ENCODE measurements at places on chromosomes 1 and 21.
A peak's percentile ranks its signal among the peaks of the same experiment; 100 is the strongest.

DNA sequence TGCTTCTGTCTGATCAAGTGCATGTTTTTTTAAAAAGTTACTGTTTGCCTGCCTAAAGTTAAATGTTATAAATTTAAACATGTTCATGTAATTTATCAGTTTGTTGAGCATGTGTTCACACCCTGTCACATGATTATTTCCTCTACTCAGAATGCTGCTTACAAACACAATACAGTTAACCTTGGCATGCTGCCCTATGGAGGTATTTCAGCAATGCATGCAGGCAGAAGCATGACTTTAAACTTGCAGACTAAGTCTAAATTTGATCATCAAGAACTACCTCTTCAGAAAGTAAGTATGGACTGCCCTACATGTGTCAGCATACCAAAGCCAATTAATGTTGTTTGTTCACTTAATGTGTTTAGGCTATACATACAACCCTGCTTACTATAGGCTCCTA lies 161.6 kb downstream of the LRRC40 start:
- peak; percentile 62 for DNase-seq

DNA sequence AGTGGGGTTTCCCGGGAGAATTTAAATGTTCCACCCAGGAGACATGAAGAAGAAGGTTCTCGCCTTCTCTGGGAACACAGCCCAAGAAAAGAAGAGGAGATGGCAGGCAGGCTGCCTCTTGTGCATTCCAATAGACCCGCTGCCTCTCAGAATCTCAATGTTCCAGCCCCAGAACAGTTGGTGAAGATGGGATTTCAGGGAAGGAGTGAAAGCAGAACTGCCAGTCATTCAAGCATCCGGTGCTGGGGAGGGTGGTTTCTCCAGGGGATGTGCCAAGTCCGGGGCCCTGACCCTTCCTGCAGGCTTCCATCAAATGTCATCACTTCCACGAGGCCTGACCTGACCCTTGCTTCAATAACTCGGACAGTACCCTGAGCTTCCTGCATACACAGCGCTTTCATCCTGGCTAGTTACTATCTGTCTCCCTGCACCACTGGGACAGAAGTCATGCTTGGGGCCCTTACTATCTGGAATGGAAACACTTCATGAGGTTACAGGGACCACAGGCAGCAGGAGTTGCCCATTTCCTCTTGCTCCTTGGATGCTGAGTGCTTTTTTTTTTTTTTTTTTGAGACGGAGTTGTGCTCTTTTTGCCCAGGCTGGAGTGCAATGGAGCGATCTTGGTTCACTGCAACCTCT lies 386.6 kb upstream of the POU3F1 start:
- DNase-seq: no peak

DNA sequence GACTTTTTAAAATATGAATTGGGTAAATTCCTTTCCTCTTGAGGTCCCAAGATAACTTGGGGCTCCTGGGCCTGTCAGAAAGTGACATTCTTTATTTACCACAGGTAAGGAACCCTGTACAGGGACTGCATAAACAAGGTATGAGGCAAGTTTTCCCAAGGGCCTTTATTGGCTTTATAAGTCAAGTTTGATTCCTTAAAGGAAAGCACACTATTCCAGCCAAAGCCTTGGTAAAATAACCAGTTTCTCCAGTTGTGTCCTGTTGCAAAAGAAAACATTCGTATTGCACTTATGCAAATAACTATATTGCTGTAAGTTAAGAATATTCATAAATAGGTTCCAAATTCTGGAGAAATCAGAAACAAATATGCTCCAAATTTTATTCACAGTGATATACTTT lies 21.9 kb upstream of the METTL18 start:
- no peak for DNase-seq

GRCh38 chr1:166730299-166730888 lies 108.9 kb upstream of the POGK start:
- no peak for DNase-seq

- no peak for DNase-seq
Measured at GRCh38 chr1:35220976-35221375, 28.0 kb upstream of the SFPQ start.

DNA sequence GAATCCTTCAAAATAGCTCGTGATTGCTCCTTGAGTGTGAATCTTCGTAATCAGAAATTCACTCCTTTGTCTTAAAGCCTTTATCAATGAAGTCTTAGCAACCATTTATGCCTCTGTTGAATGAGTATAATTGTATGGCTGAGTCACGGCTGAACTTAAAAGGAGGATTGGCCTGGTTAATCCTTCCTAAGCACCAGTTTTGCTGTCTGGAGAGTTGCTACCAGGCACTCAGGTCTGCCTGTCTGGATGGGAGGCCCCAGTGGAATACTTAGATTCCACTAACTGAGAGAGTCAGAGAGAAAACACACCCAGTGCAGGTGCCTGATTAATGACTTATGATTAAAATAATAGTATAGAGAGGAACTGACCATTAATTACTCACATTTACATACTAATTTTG lies 7.6 kb upstream of the HHAT start:
- DNase-seq: no peak

DNA sequence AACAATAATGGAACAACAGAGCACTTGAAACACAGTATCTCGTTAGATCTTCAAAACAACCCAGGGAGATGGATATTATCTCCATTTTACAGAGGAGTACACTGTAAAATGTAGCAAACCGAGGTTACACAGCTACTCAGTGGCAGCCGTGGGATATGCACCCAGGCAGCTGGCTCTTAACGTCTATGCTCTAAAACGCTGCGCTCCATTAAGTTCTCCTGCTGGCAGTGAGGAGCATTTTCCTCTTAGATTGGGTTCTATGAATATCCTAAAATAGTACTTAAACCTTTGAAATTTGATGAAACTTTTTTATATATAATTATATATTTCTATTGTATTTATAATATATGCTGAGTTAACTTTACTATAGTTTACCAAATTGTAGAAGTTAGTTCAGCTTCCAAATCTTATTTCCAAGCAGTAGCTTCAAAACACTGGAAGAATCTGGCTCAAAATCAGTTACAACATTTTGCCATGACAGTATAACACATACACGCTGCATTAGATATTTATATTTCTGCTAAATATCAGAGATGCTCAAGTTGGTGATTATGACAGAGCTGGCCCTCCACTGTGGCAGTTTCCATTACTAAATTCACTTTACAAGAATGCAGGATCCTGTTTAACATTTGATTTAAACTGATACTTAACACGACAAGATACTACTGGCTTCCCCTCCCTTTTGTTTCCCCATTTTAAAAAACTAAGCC lies 49.5 kb downstream of the TGFBR3 start:
- DNase-seq: no peak
